SHP77 treated with DMSO at 0.1 percent for 48 hours (cell line): ENCODE measurements at places on chromosomes 5 and 9.

DNA sequence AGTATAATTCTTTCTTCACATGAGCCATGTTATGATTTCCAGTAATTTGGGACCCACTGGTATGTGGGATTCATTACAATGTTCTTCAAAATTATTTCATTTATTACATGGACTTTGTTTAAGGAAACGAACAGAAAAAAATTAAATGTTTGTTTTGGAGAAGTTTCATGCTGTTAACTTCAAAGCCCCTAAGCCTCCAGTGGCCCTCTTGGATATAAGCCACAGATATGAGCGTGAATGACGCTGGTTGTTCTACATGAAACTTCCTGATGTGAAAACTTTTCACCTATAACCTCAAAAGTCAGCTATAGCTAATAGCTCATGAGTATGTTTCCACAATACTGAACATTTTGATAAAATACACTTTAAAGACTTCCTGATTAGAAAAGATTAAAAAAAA is 334.2 kb downstream of the PDE4D start:
- DNase-seq = no peak

DNA sequence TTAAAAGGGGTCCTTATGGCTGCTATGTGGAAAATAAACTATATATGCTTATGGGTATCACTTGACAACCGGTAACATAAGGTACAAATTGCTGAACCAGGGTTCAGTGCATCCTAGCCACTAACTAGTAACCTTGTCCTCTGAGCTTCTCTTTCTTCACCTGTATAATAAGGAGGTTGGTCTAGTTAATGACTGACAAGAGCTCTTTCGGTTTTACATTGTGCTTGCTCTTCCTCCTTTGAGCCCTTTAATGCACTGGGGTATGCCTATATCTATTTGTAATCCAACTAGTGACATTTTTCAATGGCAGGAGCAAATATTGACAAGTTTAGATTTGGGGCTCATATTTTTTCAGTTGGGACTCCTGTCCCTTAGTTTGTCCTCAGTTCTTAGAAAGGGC is 66.1 kb downstream of the NPR3 start:
- no peak for DNase-seq

DNA sequence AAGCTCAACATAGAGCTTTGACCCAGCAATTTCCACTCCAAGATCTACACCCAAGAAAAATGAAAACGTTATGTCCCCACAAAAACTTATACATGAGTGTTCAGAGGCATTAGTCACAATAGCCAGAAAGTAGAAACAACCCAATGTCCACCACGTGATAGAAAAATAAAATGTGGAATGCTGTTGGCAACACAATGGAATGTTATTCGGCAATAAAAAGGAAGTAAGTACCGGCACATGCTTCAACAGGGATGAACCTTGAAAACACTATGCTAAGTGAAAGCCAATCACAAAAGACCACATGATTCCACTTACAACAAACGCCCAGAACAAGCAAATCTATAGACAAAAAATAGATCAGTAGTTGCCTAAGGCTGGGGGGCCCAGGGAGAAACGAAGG is 6.0 kb downstream of the UBQLN1 start:
- no peak for DNase-seq

DNA sequence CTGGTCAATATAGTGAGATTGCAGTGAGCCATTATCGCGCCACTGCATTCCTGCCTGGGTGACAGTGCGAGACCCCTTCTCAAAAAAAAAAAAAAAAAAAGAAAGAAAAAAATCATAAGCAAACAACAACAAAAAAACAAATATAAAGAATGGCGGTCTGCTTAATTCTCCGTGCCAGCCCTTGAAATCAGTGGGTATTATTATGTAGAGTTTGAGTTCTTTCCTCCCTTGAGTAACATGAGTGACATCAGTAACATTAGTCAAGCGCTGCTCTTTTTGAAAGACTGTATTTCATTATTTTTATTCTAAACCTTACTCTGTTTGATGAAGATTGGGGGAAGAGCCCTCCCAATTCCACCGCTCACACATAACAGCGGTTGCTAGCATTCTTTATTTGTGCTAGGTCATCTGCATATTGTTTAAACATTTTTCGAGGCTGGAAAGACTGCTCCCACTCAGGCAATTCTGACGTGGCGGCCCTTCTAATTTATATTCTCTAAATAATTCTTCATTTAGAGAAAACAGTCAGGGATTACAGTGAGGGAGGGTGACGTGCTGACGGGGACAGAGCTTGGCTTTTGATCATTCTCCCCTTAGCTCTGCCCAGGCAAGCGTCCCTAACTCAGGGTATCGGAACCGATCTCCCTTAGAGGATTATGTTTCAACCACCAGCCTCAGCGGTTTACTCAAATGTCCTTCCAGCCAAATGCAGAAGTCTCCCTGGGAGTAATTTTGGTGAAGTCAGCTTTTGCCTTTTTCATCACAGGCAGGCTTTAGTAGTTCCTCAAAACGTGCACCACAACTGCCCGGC is 860 bp upstream of the MARCHF6 start:
- peak; percentile 61 for DNase-seq

- DNase-seq = no peak
Observed at GRCh38 chr5:94793816-94794198, 175.3 kb downstream of the SLF1 start.

GRCh38 chr9:107874591-107875369 is 385.2 kb upstream of the KLF4 start:
- DNase-seq = no peak

GRCh38 chr9:95406121-95406520 is 88.6 kb upstream of the FANCC start:
- no peak for DNase-seq

GRCh38 chr5:19266791-19267190 is 721.2 kb downstream of the CDH18 start:
- no peak for DNase-seq

DNA sequence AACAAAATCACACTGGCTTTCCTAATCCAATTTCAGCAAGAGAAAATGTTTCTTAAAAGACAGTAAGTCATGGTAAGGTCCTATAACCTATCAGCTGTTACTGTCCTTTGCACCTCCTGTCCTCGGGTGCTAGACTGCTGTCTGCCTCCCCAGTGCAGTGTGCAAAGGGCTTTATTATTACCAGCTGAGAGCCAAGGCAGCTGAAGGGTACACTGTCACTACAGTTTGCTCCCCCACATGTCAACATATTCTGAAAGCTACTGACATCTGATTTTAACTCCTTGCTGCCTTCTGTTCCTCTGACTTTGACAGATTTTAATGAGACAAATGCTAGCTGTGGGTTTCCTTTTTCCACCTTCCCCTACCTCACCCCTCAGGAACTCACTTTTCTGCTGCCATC is 389.4 kb upstream of the SLC24A2 start:
- DNase-seq = no peak

DNA sequence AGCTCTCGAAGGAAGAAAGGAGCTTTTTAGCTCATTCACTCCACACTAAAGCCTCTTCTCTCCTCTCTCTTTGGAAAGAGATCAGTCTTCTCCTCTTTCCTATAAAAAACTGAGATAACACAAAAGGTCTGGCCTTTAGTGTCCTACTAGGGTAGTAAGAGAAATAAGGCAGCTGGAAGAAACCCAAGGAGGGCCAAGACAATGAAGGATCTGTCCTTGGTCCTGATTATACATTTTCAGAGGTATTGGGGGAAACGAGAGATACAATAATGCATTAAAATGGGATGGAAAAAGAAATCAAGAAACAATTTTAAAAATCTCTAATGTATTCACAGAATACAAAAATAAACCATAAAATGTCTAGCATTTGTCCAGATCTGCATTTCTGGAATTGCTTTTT is 184.0 kb downstream of the SLF1 start:
- DNase-seq = no peak

DNA sequence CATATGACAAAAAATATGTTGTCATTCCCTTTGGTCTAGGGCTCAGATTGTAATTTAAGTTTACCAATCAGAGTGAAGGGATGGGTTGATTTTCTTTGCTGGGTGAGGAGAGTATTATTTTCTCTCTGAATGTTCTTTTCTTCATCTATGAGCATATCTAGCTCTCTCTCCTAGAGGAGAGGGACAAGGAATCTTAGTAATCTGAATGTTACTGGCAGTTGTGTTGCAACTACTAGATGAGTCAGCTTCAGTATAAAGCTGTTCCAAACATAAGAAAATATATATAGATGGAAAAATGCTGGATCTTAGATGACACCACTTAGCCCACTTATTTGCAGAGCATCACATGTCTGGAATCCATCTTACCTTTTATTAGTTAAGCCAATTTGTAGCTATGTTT is 259.3 kb downstream of the TUSC1 start:
- DNase-seq = no peak

DNA sequence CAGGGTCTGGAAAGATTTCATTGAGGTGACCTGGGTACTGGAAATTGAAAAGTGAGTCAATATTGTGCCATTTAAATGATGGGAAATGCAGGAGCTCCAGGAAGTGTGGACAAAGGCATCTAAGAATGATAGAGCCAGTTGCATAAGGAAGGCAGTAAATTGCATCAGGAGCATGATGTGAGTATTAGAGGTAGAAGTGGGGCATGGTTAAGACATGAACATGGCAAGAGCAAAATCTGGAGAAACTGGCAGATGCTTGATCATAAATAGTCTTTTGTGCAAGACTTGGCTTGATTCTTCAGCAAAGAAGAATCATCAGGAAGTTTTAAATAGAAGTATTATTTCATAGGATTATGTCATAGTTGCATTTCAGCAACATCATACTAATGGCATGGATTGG is 157.4 kb upstream of the PUM3 start:
- DNase-seq = no peak

GRCh38 chr5:19978476-19978875 is 9.5 kb downstream of the CDH18 start:
- no peak for DNase-seq

DNA sequence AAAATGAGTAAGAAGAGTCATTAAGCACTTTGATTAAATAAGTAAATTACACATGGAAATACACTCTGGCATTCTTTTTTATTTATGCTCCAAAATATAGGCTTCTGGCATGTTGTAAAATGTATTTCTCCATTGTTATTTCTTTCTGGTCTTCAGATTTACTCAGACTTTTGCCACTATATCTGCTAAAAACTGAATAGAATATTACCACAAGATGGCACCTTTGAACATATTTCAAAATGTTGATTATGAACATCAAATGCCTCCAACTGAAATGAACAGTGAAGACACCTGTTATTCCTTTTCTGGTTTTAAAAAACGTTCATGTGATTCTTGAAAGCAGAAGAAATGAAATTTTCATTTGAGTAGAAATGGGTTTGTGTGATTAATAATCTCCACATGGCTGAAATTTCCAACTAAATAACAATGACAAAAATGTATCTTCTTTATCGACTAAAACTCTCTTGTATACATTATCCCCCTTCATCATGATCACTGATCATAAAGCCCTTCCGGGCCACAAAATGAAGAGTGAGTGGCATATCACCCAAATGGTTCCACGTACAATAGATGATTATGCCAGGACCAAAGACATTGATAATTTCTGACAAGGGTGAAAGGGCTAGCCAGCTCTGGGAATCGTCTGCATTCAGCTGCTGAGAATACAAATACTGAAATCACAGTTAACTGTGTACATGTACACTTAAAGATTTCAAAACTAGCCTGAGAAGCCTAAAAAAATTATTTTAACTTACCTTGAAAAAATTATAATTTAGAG is 23.8 kb downstream of the TYRP1 start:
- no peak for DNase-seq

DNA sequence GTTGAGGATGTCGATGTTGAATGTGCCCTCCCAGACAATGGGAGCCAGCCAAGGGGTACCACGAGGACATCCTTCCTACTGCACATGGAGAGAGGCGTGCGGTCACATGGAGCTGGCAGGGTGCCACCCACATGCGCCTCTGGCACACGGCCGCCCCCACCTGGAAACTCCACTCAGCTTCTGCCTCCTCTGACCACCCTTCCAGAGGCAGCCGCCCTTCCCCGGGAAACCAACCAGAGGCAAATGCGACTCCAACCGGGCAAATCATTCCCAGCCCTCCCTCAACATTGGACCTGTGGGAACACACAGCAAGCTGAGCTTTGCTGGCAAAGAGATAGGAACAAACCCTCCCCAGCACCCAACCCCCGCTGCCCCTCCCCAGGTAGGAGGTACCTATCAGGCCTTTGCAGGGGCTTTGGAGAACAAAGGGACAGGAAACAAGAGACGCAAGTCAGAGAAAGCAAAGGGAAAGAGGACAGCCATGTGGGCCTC is 17.5 kb downstream of the ABO start:
- no peak for DNase-seq

GRCh38 chr5:59485107-59485506 is 408.4 kb downstream of the PDE4D start:
- DNase-seq = no peak

DNA sequence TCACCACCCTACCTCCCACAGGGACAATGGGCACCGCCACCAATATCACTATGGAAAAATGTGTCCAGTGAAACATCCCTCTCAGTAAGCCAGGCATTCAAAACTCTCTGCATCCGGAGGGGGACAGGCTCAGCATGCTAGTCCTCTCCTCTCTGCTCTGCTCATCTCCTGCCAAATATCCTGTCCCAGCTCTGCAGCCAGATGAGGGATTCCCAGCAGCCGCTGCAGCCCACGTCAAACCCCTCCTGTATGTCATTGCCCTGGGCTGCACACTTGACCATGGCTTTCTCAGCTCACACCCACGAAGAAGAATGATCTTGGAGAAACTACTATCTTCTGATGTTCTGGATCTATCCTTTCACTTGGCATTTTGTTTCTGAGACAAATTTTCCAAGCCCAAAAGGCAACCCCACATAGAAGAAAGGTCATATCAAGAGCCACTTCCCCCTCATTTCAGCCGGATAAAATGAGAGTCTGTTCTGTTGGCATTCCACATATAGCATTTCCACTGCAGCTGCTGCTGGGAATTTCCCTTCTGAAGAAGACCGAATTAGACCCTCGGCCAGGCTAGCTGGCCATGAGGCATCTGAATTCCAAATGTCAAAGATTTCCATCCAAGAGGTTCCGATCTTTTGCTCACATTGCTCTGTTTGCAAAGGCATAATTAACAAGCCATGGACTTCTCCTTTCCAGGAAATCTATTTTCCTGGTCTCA is 338.0 kb downstream of the ACTL7B start:
- no peak for DNase-seq

DNA sequence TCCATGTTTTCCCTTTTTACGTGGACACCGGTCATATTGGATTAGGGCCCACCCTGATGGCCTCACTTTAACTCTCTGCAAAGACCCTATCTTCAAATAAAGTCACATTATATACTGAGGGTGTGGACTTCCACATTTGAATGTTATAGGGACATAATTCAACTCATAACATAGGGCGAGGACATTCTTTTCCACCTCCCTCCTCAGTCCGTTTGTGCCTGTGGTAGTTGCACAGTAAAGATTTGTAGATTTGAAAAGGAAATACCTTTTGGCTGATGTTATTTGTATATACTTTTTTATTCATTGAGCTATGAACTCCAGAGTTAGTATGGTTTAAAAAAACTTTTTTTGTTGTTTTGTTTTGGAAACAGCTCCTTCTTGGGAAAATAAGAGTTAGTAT is 51.0 kb upstream of the DHFR start:
- no peak for DNase-seq

DNA sequence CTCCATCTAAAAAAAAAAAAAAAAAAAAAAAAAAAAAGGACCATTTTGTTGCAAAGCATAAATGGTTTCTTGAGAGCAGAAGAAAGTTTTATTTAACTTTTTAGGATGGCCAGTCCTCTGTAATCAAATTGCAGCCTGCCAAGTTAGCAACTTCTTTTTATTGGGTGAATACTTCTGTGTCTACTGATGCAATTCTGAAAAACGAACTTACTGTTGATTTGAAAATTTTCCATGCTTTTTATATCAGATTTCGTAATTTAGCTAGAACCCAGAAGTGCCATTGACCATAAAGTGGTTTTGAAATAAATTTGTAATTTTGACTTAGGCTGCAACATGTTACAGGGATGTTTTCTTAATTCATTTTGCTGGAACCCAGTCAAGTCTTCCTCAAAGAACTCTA is 269.1 kb upstream of the ACTBL2 start:
- no peak for DNase-seq

GRCh38 chr9:99192786-99193465 is 28.8 kb downstream of the ALG2 start:
- no peak for DNase-seq
